ENCODE measurements at places on chromosomes 6 and 20. TPM values are rescaled to one million over a fixed set of nuclear protein-coding genes. Genes with fewer than 3 reads are reported as not detected.

SEL1L2 gene
- not detected for total RNA-seq

PHF1 gene
- total RNA-seq: 20.9 TPM

TNFAIP3 gene
- 7.0 TPM for total RNA-seq

SMAP1 gene
- total RNA-seq: 32.4 TPM

CRIP3 gene
- total RNA-seq: not detected

All from fibroblast of the aortic adventitia (primary cell).